ENCODE measurements at places on chromosomes 4 and X.

- no peak overlapping the region for H3K27ac ChIP-seq
- no peak overlapping the region for H3K4me3 ChIP-seq
- H3K36me3 ChIP-seq: no peaks in the 10 kb centered on the region
- H3K27me3 ChIP-seq: no peaks in the 10 kb centered on the region
- no peaks in the 10 kb centered on the region for H3K4me1 ChIP-seq
These were observed 165.7 kb downstream of the KDR start for GRCh38 chr4:54959651-54960116.

GRCh38 chr4:16245241-16245640 lies 19.0 kb upstream of the TAPT1 start:
- H3K27ac ChIP-seq: no peak overlapping the region
- no peak for DNase-seq
- no peak overlapping the region for H3K4me3 ChIP-seq
- no peaks in the 10 kb centered on the region for H3K27me3 ChIP-seq
- H3K4me1 ChIP-seq: peaks cover under 1% of the 10 kb centered on the region

DNA sequence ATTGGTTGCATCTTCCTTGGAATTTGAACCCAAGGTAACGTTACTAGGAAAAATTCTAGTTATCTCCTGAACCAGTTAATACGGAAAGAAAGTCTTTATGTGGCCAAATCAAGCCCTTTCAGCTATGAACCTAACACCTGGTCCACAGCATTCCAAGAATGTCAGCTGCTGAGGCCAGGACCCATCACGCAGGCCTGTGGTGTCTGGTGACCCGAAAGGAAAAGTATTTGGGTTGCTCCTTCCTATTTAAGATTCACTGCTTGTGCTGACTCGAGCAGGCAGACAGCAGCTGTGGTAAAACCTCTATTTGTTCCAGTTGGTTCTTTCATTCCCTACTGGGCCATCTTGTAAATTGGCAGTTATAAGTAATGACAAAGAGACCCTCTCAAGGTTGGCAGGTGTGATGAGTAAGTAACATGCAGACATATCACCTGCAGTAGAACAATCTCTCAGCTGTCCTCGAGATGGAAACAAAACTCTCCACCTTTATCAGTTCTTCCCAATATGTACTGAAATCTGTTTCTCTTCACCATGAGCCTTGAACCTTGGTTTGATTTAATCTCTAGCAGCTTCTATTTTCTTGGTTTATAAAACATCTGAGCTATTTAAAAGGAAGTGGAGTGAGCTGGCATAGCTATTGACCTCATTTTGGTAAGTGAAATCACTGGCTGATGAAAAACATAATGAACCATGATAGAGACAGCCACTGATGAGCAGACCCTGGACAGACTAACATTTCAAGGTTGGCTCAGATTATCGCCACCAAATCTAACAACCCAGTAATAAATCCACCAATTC lies 182.1 kb upstream of the SMIM31 start:
- no peak overlapping the region for H3K27ac ChIP-seq
- no peak overlapping the region for H3K4me3 ChIP-seq
- H3K36me3 ChIP-seq: no peaks in the 10 kb centered on the region
- no peaks in the 10 kb centered on the region for H3K4me1 ChIP-seq
- DNase-seq: no peak
- H3K27me3 ChIP-seq: no peaks in the 10 kb centered on the region

- H3K27me3 ChIP-seq: no peaks in the 10 kb centered on the region
- peak overlapping the region; percentile 37 for H3K27ac ChIP-seq
- H3K36me3 ChIP-seq: no peaks in the 10 kb centered on the region
These were observed 19.6 kb downstream of the CLCN4 start for GRCh38 chrX:10176121-10177003.

Data from liver (tissue), 10 donors.